Osteoblast (primary cell): ENCODE measurements at places on chromosomes 7 and 10.

DNA sequence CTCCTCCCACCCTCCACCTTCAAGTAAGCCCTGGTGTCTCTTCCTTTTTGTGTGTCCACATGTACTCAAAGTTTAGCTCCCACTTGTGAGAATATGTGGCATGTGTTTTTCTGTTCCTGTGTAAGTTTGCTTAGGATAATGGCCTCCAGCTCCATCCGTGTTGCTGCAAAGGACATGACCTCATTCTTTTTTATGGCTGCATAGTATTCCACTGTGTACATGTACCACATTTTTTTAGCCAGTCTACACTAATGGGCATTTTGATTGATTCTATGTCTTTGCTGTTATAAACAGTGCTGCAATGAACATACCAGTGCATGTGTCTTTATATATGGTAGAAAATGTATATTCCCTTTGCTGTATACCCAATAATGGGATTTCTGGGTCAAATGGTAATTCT, 710.9 kb downstream of the CCSER2 start:
- no peak for DNase-seq

GRCh38 chr7:143384148-143384547, 3.0 kb downstream of the ZYX start:
- DNase-seq: peak; percentile 96

GRCh38 chr7:131105799-131106680, 221.6 kb upstream of the MKLN1 start:
- DNase-seq: peak; percentile 96

DNA sequence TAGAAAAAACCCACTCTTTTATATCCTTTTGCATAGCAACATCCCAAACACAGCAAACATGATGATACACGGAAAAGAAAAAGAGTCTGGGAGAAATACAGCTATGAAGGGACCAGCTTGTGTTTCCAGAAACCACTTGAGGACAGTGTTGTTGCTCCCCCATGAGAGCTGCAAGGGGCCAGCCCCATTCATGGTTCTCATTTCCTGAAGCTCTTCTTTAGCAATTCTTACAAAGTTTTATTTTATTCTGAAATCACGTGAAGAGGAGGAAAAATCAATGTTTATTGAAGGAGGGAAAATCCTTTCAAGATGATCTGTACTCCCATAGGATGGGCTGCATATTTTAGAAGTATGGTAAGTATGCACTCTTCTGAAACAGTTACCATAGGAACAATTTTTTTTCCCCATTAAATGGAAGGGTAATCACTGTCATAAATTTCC, 17.5 kb upstream of the PRTFDC1 start:
- DNase-seq: no peak

DNA sequence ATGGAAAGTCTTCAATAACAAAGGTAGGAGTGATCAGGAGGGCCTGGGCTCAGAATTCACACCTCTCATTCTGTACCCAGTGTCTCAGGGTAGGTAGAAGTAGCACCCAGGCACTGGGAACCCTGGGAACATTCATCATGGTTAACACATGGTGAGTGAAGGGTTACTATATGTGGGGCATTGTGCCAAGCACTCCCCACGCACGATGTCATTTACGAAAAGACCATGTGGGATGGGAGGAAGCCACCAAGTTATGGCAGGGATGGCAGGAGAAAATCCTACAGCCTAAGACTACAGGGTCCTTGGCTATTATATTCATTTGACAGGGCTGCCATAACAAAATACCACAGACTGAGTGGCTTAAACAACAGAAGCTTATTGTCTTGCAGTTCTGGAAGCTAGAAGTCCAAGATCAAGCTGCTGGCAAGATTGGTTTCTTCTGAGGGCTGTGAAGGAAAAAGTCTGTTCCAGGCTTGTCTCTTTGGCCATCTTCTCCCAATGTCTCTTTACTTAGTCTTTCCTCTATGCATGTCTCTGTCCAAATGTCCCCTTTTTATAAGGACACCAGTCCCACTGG, 27.7 kb upstream of the DDIT4 start:
- DNase-seq: peak; percentile 77

GRCh38 chr10:36351159-36351558, 709.1 kb upstream of the FZD8 start:
- no peak for DNase-seq

DNA sequence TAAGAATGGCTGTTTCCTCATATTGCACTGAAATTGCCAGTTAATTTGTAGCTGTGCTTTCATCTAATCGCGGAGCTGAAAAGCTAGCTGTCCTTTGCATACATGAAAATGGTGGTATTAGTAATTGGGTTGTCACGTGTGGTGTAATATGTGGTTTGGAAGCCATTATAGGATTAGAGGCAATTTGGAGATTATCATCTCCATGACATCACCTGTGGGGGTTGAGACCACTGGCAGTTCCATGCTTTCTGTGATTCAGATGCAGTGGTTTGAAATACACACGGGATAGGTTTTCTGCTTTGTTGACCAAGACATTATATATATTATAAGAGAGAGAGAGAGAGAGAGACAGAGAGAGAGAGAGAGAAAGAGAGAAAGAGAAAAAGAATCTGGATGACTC, 180.8 kb downstream of the RAB11FIP2 start:
- no peak for DNase-seq

GRCh38 chr10:89301721-89302445, at the start of gene IFIT2:
TSS of gene IFIT2 (plus strand) at chr10:89302046. CDS start at chr10:89302124, 78 bp downstream.
- peak; percentile 43 for DNase-seq

GRCh38 chr10:77513781-77514331, 123.8 kb downstream of the KCNMA1 start:
- peak; percentile 93 for DNase-seq

GRCh38 chr10:17453373-17454091, 863 bp downstream of the ST8SIA6 start:
- peak; percentile 95 for DNase-seq

GRCh38 chr10:62655337-62655994, 149.1 kb upstream of the ADO start:
- DNase-seq: no peak

DNA sequence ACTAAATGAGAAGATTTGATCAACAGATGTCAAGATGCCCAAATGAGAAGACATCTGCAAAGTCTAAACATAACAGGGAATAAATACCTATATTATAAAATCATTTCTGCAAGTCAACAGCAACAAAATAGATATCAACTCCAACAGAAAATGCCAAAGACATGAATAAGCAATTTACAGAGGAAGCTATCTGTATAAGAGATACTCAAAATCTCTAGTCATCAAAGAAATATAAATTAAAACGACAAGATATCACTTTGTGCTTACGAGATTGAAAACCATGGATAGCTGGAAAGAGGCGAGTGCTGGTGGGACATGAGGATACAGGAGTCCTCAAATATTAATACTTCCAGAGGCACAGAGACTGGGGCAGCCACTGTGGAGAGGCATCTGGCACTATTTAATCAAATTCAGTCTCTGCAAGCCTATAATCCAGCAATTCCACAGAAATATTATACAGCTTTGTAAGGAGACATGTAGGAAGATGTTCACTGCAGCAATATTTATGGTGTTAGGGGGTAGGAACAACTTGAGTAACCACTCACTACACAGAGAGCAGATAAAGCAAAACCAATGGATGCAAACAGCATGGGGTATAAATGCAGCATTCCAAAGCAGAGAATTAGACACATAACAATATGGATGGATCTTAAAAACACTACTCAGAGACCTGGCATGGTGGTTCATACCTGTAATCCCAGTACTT, 4.8 kb downstream of the DNMBP start:
- no peak for DNase-seq

DNA sequence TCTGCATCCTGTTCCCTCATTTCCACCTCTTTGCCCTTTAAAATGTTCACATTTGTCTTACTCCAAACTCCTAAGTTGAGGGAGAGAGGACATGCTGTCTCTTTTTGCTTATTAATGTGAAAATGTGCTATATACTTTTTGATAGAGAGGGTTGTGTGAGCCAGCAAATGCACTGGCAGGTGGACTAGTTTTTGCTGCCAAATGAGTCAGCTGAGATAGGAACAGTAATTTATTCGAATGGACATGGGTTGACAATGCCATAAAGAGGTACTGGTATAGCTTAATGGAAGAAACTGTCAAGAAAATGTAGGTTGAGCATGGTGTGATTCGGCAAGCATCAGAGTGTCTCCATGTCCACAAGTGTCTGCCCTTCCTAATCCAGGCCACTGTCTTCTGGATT, 9.2 kb upstream of the TRUB1 start:
- no peak for DNase-seq

- no peak for DNase-seq
Observed at GRCh38 chr10:127149501-127150081, 46.8 kb downstream of the INSYN2A start.

- peak; percentile 94 for DNase-seq
Observed at GRCh38 chr7:152435384-152436110, at the start of gene KMT2C. TSS of gene KMT2C (minus strand) at chr7:152436003. CDS start at chr7:152435786, 217 bp downstream.

DNA sequence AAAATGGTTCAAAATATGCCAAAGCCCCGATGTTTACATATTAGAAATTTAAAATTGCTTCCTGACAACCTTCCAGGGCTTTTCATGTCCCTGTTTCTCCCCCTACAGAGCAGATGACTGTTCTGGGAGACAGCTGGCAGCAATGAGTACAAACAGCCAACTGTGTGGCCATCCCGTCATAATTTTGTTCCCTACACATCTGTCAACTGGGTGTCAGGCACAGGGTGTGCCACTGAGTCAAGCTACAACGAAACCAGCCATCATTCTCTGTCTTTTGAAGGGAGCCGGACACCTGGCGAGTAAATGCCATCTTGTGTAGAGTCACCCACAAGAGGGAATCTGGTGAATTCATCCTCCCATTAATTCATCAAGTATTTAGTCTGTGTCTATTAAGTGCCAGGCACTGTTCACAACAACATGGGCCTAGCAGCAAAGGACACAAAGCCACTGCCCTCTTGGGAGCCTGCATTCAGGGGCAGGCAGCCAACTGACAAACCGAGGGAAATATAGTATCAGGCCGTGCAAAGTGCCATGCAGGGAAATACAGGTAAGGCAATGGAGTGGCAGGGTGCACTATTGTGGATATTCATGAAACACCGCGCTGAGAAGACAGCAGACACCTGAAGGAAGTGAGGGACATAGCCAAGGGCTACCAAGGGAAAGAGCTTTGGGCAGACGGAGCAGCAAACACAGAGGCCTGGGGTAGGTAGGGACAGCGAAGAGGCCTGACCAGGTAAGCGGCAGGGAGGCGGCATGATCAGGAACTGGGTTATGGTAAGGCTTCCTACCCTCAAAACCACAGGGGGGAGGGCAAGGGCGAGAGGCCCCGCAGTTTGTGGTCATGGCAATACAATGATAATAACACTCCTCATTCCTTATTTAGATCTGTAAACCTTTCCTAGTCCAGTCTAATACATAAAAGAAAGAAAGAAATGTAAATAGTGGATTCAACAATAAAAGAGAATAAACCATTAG, 213.6 kb downstream of the FAM107B start:
- no peak for DNase-seq

GRCh38 chr7:29084832-29085231, 61.5 kb downstream of the CPVL start:
- no peak for DNase-seq

- DNase-seq: peak; percentile 92
Observed at GRCh38 chr10:34814223-34814912, 728 bp downstream of the PARD3 start.

GRCh38 chr10:34798654-34799053, 16.4 kb downstream of the PARD3 start:
- DNase-seq: no peak

GRCh38 chr7:44767134-44767911, 18.7 kb downstream of the ZMIZ2 start:
- DNase-seq: peak; percentile 29

DNA sequence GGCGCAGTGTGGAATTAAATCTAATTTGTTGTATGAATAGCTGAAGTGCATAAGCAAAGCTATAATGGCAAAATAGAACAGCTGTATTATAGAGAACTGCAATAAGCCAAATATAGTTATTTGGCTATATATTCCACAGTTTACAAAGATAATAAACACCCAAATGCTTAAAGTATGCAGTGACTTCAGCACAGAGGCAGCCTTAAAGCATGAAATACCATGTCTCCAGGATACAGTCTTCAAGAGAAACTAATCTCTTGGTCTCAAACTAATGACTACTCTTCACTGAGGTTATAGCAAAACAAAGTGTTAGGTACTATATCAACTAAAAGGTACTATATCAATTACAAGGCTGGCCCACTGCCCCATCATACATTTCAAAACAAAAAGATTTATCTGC, 48.0 kb downstream of the NT5C2 start:
- no peak for DNase-seq

- DNase-seq: peak; percentile 21
Observed at GRCh38 chr7:149727899-149728476, 45.4 kb downstream of the ZNF467 start.

GRCh38 chr7:94838717-94839116, 68.7 kb upstream of the PPP1R9A start:
- DNase-seq: no peak

DNA sequence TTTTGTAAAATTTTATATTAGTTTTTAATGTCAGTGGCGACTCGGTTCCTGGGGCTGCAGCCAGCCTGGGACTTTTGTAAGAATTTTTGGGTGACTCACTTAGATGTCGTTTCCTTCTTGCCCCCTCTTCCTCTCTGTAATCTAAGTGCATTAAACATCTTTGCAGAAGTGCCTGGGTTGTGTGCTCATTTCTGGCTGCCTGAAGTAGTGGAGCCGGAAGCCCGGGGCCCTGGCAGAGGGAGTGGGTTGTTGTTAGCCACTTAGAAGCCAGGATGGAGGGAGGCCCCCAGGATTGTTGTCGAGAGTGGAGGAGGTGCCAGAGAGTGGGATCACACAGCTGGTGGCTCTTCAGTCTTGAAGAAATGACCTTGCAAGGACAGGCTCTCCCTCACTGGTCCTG, 11.0 kb upstream of the TRIM8 start:
- peak; percentile 68 for DNase-seq

GRCh38 chr10:59505926-59506325, 143.6 kb upstream of the FAM13C start:
- DNase-seq: no peak

GRCh38 chr7:38306914-38307313, 33.5 kb upstream of the TARP start:
- no peak for DNase-seq

DNA sequence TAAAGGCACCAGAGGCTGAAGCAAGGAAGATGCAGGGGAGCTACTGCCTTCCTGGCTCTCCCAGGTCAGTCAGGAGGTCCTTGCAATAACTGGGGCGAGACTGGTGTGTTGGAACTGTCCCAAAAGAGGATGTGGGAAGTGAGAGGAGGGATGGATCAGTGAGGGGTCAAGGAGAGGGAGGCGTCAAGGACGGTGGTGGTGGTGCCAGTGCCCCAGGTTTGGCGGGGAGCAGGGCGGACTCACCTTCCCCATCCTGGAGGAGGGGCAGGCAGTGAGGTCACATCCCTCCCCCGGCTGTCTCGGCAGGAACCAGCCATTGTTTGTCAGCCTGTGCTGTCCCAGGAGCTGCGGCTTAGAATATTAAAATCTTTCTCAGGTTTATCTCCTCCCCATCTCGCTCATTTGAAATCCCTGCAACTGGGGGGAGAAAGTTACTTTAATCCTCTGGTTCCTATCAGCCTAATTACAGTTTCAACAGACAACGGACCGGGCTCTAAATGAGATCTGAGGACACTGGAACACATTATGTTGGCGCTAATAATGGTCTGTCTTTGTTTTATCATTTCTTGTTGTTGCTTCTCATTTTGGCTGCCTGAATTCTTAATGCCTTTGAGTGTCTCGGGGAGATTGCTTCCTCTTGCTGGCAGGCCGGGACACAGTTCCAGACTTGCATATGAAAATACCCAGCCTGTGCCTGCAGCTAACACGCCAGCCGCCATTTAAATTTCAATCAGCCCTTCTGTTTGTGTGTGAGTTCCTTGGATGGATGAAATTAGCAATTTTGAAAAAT, 387.5 kb downstream of the RPS24 start:
- no peak for DNase-seq

GRCh38 chr7:94177441-94177840, 173.3 kb upstream of the BET1 start:
- DNase-seq: no peak
